Mammary epithelial cell (primary cell): ENCODE measurements at places on chromosomes 5 and 9. TPM values are rescaled to one million over a fixed set of nuclear protein-coding genes. Genes with fewer than 3 reads are reported as not detected.
A peak's percentile ranks its signal among the peaks of the same experiment; 100 is the strongest.

Gene MFAP3
- 118 TPM for total RNA-seq

Gene GABRA1
- not detected for total RNA-seq

Gene STING1
- total RNA-seq, result 18.4 and 36.6 TPM in 2 replicates

Gene PCDHA8
- under 0.01 TPM for total RNA-seq

DNA sequence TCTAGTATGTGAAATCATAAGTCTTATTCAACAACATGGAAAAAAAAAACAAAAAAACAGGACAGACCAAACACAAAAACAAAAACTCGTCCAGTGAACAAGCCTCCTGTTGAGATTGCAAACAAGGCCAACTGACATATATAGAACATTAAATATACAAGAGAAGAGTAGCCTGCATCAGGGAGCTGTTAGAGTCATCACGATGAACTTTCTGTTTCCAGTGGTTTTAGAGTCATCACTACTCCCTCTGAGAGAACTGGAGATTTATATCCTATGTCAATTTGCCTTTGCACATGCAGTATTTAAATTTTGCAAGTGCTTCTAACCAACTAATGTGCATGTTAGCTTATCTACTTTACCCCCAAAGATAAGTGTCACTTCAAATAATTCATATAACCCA, 9.9 kb downstream of the SNCAIP start:
- DNase-seq, result no peak

DNA sequence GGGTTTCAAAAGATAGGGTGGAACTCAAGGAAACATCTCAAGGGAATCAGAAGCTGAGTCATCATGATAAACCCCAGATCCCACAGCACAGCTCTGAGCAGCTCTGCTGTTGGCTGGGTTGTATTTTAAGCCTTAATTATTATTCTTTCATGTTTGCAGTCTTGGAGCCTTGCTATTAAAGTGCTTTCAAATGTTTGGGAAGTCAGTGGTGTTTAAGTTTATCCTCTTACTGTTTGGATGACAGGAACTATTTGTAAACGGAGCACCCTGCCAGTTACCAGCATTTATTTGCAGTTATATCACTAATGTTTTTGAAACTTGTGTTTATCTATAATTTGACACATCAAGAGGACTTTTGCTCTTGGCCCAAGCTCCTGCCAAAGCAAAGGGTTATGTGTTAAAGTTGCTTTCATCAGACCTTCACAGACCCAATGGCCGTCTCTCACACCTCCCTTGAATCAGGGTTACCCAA, 141.1 kb upstream of the SPDL1 start:
- DNase-seq, result no peak

GRCh38 chr5:79001471-79001870, 16.4 kb upstream of the ARSB start:
- no peak for DNase-seq

GRCh38 chr5:98454904-98455303, 318.6 kb upstream of the RGMB start:
- DNase-seq, result peak; percentile 88

DNA sequence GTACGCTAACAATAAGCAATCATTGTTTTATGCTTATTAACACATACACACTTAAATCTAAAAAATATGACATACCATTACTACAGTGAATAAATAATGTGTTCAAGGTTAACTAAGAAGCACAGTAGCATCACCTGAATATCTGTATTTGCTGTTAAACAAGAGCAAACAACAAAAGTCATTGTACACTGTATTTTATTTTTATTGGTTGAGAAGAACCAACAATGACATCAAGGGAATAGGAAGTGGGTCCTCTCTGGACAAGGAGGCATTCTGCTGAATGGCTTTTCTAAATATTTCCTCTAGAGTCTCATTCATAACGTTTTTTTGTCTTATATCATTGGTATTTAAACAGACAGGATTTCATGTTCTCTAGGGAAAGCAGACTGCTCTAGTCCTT, 460.4 kb downstream of the CDH9 start:
- DNase-seq, result no peak

GRCh38 chr5:159751459-159751858, 164.8 kb upstream of the ADRA1B start:
- DNase-seq, result no peak

DNA sequence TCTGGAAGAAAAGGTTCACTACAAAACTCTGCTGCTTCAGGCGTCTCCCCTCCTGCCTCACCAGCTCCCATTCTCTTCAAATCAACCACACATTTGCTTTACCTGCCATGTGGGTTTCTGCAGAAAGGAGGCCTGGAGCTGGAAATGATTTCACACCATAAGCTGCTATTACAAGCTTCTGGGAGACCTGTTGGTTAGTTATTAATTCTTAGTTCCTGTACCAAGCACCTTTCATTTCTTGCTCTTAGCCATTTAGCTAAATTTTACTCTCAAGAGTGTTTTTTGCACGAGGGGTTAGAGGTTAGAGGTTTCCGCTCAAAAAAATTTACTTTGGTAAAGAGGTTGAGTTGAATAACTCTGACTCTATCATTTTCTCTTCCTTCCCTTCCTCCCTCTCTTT, 70.3 kb downstream of the MAP1B start:
- no peak for DNase-seq

DNA sequence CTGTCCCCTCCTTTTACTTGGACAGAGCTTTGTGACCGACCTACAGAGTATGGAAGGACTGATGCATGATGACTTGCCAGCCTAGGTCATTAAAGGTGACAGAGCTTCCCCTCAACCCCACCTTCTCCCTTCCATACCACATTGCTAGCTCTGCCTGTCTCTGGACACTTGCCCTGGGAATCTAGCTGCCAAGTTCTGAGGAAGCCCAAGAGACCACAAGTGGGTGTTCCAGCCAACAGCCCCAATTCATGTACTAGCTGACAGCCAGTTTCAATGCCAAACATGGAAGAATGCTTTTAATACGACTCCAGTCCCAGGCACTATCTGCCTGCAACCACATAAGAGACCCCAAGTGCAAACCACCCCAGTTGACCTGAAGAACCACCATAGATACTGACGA, 477.1 kb downstream of the SPOCK1 start:
- no peak for DNase-seq

DNA sequence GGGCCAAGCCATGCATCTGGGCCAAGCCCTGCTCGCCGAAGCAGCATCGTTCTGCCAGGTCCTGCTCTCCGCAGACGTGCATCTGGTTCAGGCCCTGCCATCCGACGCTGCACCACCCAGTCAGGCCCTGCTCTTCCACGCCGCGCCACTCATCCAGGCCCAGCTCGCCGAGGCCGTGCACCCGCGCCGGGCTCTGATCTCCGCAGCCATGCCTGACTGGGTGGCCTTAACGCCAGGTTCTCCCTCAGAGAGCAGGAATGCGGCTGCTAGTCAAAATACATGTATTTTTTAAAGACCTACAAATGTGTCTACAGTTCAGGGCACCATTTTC, 891.1 kb upstream of the CTNND2 start:
- DNase-seq, result no peak

DNA sequence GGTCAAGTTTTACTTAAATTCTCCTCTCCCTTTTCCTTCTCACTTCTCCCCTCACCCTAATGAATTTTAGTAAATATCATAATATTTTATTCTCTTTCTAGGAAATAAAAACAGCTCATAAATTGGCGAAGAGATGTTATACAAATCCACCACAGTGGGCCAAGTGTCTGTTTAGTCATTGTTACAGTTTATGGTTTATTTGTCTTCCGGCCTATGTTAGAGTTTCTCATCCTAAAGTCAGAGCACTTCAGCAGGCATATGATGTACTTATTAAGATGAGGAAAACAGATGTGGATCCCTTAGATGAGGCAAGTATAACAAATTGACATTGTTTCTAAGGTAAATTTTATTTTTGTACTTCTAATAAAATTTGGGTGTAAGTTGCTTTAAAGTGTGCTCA, 48.2 kb downstream of the RPS6 start:
- DNase-seq, result no peak

- no peak for DNase-seq
These were observed 128.1 kb upstream of the LHFPL2 start for GRCh38 chr5:78776637-78777036.

- DNase-seq, result no peak
These were observed 1825.6 kb upstream of the CDH9 start for GRCh38 chr5:28864006-28864405.

- peak; percentile 57 for DNase-seq
These were observed 678 bp downstream of the SLC2A6 start for GRCh38 chr9:133477992-133478850.

- peak; percentile 57 for DNase-seq
These were observed 27.5 kb downstream of the SPARC start for GRCh38 chr5:151659001-151659754.

GRCh38 chr5:45642370-45642769, 53.8 kb downstream of the HCN1 start:
- DNase-seq, result no peak

GRCh38 chr9:26210338-26210851, 532.2 kb upstream of the TUSC1 start:
- no peak for DNase-seq

- no peak for DNase-seq
These were observed 421.1 kb downstream of the KIF4B start for GRCh38 chr5:155434681-155435080.

- DNase-seq, result no peak
These were observed 248.3 kb downstream of the CDH18 start for GRCh38 chr5:19739671-19740070.
